ENCODE measurements at places on chromosomes 3 and 15.

GRCh38 chr3:113275929-113276750, 64.8 kb downstream of the BOC start:
- no peak for DNase-seq

DNA sequence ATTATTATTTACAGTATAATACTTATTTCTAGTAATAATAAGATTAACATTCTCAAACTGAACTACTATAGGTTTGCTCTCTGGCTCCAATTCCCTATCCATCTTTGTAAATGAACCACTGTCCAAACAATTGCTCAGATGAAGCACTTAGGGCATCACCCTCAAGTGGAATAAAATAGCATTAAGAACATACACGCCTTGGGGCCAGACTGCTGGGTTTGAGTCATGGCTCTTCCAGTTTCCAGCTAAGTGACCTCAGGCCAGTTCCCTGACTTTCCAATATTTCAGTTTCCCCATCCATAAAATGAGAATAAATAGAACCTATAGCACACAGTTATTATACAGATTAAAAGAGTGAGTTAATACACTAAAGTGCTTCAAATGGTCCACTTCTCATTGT, 507.2 kb downstream of the MAGI1 start:
- DNase-seq: no peak

DNA sequence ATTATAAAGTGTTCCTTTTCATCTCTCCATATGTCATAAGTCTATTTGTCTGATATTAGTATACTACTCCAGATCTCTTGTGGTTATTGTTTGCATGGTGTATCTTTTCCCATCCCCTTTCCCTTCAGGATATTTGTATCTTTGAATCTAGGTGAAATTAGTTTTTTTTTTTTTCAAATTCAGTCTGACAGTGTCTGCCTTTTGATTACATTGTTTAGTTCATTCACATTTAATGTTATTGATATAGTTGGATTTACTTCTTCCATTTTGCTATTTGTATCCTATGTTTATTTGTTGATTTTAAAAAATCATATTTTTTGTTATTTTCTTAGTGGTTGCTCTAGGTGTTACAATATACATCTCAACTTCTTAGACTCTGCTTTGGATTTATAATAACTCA, 283.0 kb downstream of the CHST2 start:
- no peak for DNase-seq

DNA sequence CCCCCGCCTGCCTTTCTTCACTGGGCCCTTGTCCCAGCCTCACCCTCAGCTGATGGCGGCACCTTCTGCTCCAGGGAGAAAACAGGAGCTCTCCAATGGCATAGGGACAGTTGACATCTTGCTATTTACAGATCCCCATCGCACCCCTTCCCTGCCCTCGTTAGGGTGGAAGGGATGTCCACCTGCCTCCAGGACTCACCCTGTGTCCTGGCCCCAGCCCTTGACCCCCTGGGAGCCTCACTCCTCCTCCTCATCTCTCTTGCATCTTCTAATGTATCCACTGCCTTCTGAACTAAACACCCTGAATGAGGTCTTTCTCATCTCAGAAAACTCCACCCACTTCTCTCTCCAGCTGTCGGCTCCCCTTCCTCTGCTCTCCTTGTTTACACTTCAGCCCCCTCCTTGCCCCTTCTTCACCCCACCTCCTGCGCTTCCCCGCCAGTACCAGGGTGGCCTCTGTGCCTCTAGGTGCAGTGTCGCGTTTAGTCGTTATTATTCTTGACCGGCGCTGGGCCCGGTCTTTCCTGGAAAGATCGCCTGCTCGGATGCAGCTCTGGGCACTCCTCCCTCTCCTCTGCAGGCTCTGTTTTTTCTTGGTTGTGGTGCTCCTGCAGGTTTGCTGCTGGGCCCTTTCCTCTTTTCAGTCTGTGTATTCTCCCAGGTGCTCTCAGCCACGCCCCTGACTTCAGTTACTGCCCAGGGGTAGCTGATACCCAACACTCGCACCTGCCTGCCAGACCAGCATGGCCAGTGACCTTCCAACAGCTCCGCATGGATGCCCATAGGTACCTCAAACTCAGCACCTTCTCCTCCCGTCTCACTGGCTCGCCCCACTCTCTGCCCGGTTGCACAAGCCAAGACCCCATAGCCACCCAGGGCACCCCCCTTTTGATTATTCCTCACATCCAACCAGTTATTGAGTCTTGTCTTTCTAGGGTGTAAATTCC, 42.9 kb downstream of the PML start:
- DNase-seq: no peak

- no peak for DNase-seq
Measured at GRCh38 chr3:194930377-194931204, 244.9 kb downstream of the FAM43A start.

DNA sequence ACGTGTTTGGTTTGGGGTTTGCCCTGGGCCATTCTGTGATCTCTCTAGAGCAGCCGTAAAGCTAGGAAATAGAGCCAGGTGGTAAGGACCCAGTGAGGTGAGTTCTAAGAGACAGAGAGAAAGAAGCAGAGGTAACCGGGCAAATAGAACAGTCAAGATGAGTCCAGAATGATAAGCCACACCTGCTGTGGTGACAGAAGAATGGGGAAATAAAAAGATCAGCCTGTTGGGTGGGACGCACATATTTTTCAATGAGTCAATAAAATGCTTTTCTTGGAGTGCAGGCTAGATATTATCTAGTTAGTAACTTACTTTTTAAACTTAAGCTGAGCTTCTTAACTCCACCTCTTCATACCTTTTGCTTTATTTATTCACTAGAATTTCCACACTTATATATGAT, 135.0 kb downstream of the NFKBIZ start:
- DNase-seq: no peak

GRCh38 chr15:33190539-33190938, 4.0 kb downstream of the FMN1 start:
- DNase-seq: no peak

GRCh38 chr3:54122324-54123002, at the start of gene CACNA2D3:
CACNA2D3 (plus strand) TSS chr3:54122552.
- DNase-seq: no peak

GRCh38 chr3:160544844-160545503, 20.4 kb downstream of the KPNA4 start:
- DNase-seq: no peak

- DNase-seq: no peak
Measured at GRCh38 chr15:43958861-43959330, 132.1 kb downstream of the WDR76 start.

GRCh38 chr3:122403489-122403888, 12.4 kb downstream of the WDR5B start:
- DNase-seq: no peak

GRCh38 chr15:26001201-26001600, 138.1 kb upstream of the ATP10A start:
- no peak for DNase-seq

GRCh38 chr3:66303491-66303901, 82.7 kb downstream of the SLC25A26 start:
- no peak for DNase-seq

- DNase-seq: no peak
Measured at GRCh38 chr3:64623125-64623524, 64.7 kb downstream of the ADAMTS9 start.

DNA sequence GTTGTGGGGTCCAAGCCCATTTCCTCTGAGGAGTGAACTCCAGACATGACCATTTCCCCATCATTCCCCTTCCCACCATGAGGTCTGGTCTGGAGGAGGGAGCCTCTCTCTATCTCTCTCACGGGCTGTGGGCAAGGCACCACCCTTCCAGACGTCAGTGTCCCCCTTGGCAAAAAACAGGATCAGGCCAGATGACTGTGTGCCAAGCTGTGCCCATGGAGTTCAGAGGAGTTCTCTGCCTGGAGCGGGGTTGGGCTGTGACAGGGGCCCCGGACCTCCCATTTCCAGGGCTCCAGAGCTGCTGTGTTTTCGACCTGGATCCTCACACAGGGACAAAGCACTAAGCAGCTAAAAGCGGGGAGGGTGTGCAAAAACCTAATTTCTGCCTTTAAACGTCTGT, 124.5 kb downstream of the RAB11A start:
- no peak for DNase-seq

- DNase-seq: no peak
Measured at GRCh38 chr15:77029166-77030047, 34.5 kb downstream of the PSTPIP1 start.

DNA sequence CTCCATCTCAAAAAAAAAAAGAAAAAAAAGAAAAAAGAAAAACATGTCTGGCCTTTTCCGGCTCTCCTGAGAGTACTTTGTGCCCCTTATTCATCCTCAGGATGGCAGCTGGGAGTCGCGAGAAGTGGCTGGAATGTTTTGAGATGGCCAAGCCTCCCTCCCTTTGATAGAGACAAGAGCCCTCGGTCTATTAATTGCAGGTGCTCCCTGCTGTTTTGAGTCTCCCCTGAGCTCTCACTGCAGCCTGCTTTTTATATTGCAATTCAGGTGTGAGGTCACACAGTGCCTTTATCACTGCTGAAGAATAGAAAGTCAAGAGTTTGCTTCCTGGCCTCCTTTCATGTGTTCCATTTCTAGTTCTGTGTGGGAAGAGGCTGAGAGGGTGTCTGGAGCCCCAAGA, 10.9 kb downstream of the CA12 start:
- DNase-seq: no peak

- no peak for DNase-seq
Measured at GRCh38 chr15:74907163-74907870, 666 bp upstream of the FAM219B start.

GRCh38 chr15:44144184-44144583, 50.9 kb downstream of the FRMD5 start:
- DNase-seq: no peak

DNA sequence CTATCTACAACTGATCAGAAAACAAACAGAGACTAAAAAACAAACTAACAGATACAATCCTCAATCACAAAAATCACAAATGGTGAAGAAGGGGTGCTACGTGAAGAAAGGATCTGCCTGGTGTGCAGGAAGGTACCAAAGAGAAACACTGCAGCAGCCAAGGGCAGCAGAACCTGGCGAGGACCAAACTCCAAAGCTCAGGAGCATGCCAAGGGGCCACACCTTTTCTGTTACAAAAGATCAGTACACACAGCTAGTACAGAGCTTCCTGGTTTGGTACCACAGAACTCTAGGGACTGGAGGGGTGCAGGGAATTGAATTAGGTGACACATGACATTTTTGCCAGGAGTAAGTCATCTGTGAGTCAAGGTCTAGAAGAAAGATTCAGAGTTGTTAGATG, 107.4 kb upstream of the GRM7 start:
- DNase-seq: no peak

- DNase-seq: no peak
Measured at GRCh38 chr3:142105991-142106390, 43.4 kb downstream of the TFDP2 start.

GRCh38 chr3:111412656-111413055, 129.3 kb upstream of the CD96 start:
- DNase-seq: no peak

DNA sequence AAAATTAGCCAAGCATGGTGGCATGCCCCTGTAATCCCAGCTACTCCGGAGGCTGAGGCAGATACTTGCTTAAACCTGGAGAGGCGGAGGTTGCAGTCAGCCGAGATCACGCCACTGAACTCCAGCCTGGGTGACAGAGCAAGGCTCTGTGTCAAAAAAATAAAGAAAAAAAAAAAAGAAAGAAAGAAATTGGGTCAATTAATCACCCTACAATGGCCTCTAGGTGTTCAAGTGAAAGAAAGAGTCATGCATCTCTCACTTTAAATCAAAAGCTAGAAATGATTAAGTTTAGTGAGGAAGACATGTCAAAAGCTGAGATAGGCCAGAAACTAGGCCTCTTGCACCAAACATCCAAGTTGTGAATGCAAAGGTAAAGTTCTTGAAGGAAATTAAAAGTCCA, 44.9 kb upstream of the GSK3B start:
- no peak for DNase-seq

DNA sequence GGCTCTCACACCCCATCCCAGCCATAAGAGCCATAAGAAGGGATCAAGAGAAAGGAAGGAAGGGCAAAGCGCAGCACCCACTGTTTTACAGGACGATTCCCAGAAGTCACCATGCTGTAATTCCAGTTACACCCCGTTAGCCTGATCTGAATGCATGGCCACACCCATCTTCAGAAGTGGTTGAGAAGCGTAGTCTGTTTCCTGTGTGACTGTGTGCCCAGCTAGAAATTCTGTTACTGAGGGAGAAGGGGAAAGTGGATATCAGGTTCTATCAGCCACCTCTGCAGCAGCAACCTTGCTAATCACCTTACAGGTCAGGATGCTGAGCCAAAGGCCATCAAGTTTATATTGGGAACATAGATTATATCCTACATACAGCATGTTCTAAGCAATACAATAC, 260.0 kb downstream of the ABHD5 start:
- DNase-seq: no peak

GRCh38 chr3:195072916-195073564, 197.9 kb downstream of the XXYLT1 start:
- no peak for DNase-seq

All from LNCaP clone FGC (cell line).